Activated CD4-positive, alpha-beta T cell treated with anti-CD3 and anti-CD28 coated beads, Interleukin-2, amount 10 ng/mL, durations not matched to agents 7 days and 5 days (primary cell): ENCODE measurements at places on chromosomes 7 and 10. TPM values are rescaled to one million over a fixed set of nuclear protein-coding genes. Genes with fewer than 3 reads are reported as not detected.

- no peaks in the 10 kb centered on the region for H3K4me1 ChIP-seq
- H3K27me3 ChIP-seq, result no peaks in the 10 kb centered on the region
- no peaks in the 10 kb centered on the region for H3K36me3 ChIP-seq
Measured at GRCh38 chr7:123230147-123230546, 30.4 kb upstream of the SLC13A1 start.

The COL17A1 gene
- not detected for total RNA-seq

The TFPI2 gene
- not detected for total RNA-seq

- no peaks in the 10 kb centered on the region for H3K4me1 ChIP-seq
- H3K27ac ChIP-seq, result no peak overlapping the region
- no peak overlapping the region for H3K4me3 ChIP-seq
- H3K36me3 ChIP-seq, result no peaks in the 10 kb centered on the region
Measured at GRCh38 chr10:23171232-23171876, 20.8 kb upstream of the PTF1A start.

- H3K27ac ChIP-seq, result no peak overlapping the region
- H3K36me3 ChIP-seq, result no peaks in the 10 kb centered on the region
- no peak overlapping the region for H3K4me3 ChIP-seq
- H3K27me3 ChIP-seq, result no peaks in the 10 kb centered on the region
- H3K4me1 ChIP-seq, result no peaks in the 10 kb centered on the region
Measured at GRCh38 chr7:109956916-109957315, 1134.0 kb upstream of the LRRN3 start.

DNA sequence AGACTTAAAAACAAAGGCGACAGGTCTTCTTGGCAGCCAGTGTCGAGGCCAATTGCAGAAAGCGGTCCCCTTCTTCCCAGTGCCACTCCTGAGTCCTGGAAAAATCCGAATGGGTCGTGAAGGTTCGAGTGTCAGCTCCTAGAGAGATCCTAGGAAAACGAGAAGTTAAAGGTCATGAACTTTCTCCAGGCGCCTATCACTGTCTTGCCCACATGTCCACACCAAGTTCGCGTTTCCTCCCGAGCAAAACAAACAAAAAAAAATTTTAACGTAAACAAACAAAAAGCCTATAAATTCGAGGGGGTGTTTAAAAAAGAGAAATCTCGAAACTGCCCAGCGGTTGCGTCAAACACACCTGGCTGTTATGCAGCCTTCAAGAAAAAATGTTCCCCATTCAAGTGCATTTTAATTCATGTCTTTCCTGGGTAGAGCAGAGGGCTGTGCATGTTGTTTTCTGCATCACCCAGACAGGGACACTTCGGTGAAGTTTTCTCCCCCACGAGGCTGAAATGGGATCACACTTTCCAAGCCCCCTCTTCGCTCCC is 1.5 kb downstream of the ARHGAP21 start:
- peaks cover 33% of the 10 kb centered on the region for H3K4me1 ChIP-seq
- peaks cover 6% of the 10 kb centered on the region for H3K36me3 ChIP-seq
- H3K4me3 ChIP-seq, result peak overlapping the region; percentile 83
- H3K27ac ChIP-seq, result peak overlapping the region; percentile 91

- H3K27ac ChIP-seq, result no peak overlapping the region
- no peaks in the 10 kb centered on the region for H3K36me3 ChIP-seq
- H3K4me1 ChIP-seq, result no peaks in the 10 kb centered on the region
- H3K27me3 ChIP-seq, result peaks cover 9% of the 10 kb centered on the region
- no peak for DNase-seq
Measured at GRCh38 chr10:63752318-63752717, 231.1 kb downstream of the REEP3 start.

The UBN2 gene
- 11.8 TPM for total RNA-seq

GRCh38 chr7:129122751-129123509 is 21.6 kb upstream of the TSPAN33 start:
- DNase-seq, result no peak
- peak overlapping the region; percentile 80 for H3K27ac ChIP-seq
- peaks cover 14% of the 10 kb centered on the region for H3K36me3 ChIP-seq
- H3K4me1 ChIP-seq, result peaks cover 23% of the 10 kb centered on the region
- H3K4me3 ChIP-seq, result no peak overlapping the region
- H3K27me3 ChIP-seq, result peaks cover 7% of the 10 kb centered on the region

DNA sequence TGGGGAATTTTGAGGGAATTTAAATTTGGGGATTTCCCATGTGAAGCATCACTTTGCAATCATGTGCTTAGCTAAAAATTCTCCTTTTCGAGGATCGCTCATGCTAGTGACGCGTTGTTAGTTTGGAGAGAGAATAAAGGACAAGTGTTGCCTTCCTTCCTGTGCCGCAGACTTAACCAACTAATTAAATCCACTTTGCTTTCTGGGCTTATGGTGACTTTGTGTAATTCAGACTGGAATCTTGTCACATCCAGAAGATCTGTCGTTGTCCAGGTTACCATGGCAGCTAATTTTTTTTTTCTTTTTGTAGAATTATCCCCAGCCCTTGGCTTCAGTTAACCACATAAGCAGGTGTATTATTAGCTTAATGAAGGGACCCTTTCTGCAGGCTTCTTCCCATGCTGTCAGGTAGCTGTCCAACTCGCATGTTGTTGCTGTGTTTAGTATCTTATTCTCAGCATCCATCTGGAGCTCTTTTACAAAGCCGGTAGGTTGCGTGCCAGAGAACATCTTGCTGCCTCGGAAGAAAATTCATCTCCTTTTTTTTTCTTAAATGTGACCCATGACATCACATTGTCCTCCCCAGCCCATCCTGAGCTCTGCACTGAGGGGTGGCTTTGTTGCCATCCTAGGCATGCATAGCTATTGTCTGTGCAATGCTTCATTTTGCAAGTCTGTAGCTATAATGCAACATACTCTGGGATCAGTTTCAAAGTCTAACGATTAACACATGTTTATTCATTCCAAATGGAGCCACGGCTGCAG is 47.2 kb upstream of the NRP1 start:
- no peak overlapping the region for H3K27ac ChIP-seq
- H3K4me3 ChIP-seq, result no peak overlapping the region
- H3K36me3 ChIP-seq, result no peaks in the 10 kb centered on the region
- H3K4me1 ChIP-seq, result no peaks in the 10 kb centered on the region

GRCh38 chr7:73623798-73624668 is at the start of gene MLXIPL:
MLXIPL (minus strand) TSS chr7:73624522; CDS start chr7:73624492, 30 bp downstream.
- H3K27ac ChIP-seq, result no peak within 1 kb of the TSS
- DNase-seq, result peak; percentile 62
- H3K27me3 ChIP-seq, result peaks cover 57% of the 10 kb centered on the region
